Stimulated activated CD8-positive, alpha-beta memory T cell treated with anti-CD3 and anti-CD28 coated beads, Interleukin-7, amount 100 ng/mL, for 24 hours (primary cell): ENCODE measurements at places on chromosomes 2 and 18.

DNA sequence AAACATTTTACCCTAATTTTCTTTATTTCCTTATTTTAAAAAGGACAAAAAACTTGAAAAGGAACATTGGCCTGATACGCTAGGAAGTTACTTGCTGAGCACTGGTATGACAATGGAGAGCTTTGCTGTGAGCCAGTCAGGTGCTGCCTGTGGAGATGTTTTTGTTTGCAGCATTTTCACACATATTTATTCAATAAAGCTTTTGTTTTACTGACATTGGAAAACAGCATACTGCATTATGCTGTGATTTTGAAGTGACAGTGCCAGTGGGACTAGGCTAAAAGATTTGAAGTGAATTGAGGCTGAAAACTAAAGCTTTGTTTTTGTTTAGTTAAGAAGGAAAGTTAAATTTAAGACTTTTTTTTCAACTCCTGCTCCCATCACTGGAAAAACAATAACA is 470.7 kb upstream of the ZEB2 start:
- DNase-seq: no peak

DNA sequence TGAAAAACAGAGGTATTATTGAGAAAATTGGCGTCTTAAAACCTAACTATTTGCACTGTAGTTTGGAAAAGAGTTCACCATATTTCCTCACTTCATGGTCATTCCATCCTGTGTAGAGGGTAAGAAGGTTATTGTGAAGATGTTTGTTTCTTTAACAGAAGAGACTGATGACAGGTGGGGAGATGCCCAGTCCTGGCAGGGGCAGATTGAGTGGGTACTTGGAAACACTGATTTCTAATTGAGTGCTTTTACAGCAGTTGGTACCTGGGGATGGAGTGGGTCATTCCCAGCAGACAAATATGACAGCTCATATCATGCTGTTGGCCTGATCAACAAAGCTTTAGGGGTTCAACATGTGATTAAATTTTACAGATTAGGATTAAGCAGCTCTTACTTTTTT is 67.5 kb downstream of the MYOM1 start:
- no peak for DNase-seq

DNA sequence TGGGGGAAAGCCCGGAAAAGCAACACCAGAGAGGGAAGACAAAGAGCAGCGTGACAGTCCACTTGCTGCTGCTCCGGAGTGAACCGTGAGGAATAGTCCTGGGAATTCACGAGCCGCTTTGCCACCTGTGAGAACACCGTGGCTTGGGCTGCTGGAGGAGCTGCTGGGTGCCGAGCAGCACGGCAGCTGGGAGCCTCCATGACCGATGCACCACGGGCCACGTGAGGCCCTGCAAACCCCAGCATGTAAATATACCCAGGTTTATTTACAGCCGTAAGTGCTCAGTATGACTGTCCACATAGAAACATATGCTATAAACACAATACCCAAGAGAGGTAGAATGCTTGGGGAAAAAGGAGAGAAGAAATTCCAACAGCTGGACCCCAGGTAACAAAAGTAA is 65.1 kb downstream of the SMIM21 start:
- DNase-seq: no peak

GRCh38 chr2:106356291-106356690 is 111.9 kb downstream of the RGPD3 start:
- no peak for DNase-seq

DNA sequence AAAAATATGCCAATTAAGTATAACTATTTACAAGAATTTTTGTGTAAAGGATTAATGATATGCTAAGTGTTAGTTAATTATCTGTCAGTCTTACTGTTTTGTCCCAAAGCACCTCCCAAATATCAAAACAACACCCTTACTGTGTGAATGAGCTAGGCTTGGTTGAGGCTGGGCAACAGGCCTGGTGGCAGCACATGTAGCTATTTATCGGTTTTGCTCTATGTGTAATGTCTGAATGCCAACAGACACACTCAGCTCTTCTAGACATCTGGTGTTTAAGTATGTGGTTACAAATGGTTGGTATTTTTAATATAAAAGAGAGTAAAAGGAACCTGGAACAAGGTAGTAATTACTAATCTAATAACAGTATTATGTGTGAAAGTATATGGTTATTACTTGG is 175.3 kb downstream of the RAB3GAP1 start:
- no peak for DNase-seq

DNA sequence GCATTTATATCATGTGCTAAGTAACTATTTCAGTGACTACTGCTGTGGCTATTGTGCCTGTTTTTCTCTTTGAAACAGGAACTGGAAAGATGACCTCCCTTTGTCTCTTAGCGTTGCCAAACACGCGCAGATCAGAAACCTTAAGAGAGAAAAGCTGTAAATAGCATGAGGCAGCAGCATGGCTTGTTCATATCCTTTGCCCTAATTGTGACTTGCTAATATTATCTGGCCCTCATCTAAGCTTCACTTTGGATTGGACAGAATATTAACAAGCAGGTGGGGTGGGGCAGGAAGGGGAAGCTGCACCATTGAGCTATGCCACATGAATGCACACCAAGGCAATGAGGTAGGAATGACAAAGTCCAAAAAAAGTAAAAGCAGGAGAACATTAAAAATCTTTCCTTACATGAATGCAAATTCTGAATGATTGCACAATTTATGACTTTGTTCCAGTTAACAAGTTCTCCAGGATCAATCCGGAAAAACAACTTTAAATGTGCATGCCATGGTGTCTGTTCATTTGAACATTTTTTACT is 128.4 kb downstream of the IRS1 start:
- DNase-seq: no peak

DNA sequence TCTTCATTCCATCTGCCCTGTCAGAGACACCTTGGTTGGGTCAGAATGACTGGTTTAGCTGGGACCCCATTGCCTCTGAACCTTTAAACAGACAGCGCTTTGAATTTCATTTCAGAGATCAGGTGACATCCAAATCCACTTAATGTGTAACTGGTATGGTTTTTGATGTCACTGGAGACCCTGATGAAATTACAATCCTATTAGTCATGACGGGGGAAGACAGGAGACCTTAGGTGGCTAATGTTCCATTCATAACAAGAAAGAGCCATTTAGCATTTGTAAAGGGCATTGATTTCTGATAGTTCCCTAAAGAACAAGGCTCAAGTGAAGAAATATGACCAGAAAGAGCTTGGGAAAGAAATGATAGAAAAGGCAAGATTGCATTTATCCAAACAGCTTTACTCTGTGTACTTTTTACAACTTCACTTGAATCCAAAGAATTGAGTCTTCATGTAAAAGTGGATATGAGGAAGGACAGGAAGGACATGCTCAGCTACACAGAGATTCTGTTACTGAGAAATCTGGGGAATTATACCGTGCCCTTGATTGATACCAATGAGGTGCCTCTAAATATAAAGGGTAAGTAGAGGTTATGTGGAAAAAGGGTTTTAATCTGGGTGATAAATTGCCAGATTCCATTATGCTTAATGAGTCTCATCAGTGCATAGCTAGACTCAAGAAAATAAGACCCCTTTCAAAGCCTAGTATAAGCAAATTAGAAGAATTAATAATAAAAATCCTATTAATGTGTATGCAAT is 198.2 kb downstream of the NCKAP5 start:
- no peak for DNase-seq

GRCh38 chr2:198517976-198518375 is 713.6 kb downstream of the PLCL1 start:
- no peak for DNase-seq

DNA sequence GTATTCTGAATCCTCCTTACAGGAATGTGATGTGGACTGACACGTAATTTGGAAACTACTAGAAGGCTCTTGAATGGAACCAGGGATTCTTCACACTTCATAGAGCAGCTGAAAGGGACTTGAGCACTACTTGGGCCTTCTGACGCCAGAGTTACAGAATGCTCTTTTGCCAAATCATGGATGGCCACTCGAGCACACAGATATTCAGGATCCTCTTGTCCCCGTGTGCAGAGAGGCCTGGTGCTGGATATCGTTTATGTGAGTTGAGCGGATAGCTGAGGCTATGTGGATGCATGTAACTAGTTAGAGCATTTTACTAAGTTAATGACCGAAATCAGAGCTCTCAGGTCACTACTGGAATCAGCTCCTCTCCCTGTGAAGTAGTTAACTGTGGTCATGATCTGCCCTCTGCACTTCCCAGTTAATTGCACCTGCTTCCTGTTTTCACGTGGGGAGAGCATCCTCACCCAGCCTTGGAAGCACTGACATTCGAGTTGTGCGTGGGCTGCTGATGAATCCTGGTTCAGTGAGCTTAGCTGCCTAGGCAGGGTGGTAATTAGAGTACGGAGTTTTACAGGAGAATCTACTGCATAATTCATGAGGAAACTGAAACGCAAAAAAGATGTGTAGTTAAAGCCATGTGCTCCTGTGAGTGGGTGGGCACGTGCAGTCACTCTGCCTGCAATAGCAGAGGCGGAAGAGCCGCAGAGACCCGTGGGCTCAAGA is 5.2 kb upstream of the TPO start:
- no peak for DNase-seq

DNA sequence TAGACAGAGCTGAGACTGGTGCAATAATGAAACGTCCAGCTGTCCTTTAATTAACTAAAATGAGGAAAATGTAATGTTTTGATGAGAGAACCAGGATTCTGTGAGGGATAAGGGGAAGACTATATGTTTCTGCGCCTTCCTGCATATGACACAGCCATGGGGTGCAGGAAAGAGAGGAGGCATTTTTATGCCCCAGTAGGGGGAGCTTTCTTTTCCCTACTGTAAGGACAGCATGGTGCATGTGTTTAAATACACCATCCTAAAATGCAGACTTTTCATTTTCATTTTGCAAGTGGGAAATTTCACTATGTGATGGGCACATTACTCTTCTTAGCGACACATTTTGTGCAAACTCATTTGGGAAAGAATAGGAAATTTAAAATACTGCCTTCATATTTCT is 446.1 kb downstream of the ARHGAP15 start:
- no peak for DNase-seq

- no peak for DNase-seq
Observed at GRCh38 chr2:130728007-130728454, 839 bp upstream of the GPR148 start.

GRCh38 chr2:50956886-50957285 is 75.0 kb downstream of the NRXN1 start:
- no peak for DNase-seq

DNA sequence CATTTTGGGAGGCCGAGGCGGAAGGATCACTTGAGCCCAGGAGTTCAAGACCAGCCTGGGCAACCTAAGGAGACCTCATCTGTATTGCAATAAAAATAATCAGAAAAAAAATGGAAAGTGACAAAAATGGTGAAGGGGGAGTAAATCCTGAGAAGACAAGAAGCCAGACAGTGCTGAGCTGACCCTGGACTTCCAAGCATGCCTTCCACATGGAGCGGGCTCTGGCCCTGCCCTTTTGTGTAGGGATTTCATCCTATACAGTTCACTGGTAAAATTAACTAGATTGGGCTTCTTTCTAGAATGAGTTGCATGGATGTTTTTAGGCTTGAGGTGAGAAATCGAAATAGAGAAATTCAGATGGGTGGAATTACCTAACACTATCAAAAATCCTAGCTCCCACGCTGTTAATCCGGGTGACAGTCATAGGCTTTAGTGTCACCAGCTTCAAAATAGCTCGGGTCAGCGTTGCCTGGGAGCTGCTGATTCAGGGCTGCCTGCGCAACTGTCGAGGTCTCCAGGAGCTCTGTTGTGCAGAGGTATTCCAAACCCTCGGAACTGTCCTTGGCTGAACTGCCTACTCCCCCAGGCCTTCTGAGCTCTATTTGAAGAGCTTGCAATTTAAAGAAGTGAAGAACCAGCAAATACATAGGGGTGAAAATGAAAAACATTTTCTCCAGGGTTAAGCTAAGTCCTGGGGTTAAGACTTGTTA is 21.5 kb upstream of the ZNF532 start:
- no peak for DNase-seq

- no peak for DNase-seq
Observed at GRCh38 chr2:45683292-45683691, 31.8 kb downstream of the PRKCE start.

- no peak for DNase-seq
Observed at GRCh38 chr2:164061129-164061746, 325.4 kb upstream of the FIGN start.

GRCh38 chr2:122469147-122469546 is 713.7 kb downstream of the TSN start:
- DNase-seq: no peak
